ENCODE measurements at places on chromosomes 1 and 21.

DNA sequence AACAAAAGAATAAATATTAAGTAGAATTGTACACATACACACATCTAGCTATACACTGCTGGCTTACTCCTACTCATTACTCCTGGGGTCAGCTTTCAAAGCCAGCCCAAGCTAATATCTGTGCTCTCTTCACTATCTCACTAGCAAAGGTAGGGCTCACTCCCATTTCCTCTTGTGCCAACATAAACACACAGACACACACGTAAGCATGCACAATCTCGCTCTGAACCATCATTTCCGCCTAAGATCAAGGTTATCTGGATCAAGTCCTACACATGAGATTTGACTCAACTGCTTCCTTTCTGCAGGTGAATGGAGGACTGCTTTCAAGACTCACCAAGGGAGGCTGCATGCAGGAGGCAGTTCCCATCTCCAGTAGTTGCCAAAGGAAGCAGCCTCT is 28.8 kb upstream of the MTMR11 start:
- DNase-seq: no peak

DNA sequence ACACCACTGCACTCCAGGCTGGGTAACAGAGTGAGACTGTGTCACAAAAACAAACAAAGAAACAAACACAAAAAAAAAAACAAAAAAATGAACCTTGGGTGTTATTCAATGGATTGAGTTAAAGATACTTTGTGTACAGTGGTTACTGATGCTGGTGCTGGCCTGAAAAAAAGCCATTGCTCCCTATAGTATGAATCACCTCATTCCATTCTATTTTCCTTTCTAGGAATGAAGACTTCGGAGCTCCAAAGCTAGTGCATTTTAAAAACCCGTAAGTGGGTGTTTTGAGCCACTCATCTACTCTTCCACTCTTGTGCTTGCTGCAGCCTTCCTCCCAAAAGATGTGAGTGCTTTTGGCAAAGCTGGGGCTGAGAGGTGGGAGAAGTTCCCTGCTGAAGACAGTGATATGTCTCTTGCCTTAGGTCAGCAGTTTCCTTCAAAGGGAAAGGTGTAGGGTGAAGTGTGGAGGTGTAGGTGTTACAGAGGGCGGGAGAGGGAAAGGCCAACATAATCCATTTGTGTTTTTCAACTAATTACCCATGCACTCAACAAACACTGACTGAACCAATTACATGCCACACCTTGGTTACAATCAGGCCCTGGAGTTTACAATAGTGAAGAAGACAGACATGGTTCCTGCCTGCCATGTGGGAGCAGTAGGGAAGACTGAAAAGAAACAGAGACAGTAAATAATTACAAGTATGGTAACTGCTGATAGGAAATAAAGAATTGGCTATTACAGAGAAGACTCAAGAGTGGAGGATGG is 55.0 kb upstream of the SERBP1 start:
- no peak for DNase-seq

DNA sequence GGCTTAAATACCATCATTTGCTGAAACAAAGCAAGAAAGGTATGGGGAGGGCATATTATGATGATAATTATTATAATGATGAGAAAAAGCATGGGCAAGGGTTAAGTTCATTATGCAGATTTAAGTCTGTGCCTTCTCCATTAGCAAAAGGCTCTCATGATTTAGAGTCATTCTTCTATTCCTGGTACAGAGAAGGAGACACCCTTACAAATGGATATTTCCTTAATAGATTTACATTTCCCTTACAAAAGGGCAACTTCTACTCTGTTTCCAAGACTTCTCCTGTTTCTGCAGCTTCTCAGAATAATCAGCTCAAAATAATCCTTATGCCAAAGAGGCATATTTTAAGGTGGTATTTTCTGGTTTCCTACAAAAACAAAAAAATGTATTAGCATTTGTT is 121.1 kb upstream of the CAMK1G start:
- no peak for DNase-seq

- no peak for DNase-seq
These were observed 15.1 kb upstream of the KLF17 start for GRCh38 chr1:44103270-44104131.

DNA sequence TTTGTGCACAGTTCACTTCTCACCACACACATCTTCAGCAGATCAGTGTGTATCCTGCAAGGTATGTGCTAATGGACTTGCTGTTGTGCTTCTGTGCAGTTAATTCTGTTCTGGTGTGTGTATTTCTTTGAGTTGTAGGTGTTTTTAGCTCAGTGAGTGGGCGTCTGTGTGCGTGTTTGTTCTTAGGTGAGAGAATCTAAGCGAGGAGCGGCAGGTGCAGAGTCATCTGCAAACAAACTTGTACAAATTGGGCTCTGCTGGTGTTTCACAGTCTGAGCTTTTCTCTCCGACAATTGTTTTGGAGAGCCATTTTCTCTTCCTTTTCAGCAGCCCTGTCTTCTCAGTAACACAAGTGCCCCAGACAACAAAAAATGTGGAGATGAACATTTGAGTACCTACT is 43.6 kb downstream of the ACP6 start:
- no peak for DNase-seq

GRCh38 chr1:94895518-94895917 is 31.4 kb downstream of the CNN3 start:
- no peak for DNase-seq

DNA sequence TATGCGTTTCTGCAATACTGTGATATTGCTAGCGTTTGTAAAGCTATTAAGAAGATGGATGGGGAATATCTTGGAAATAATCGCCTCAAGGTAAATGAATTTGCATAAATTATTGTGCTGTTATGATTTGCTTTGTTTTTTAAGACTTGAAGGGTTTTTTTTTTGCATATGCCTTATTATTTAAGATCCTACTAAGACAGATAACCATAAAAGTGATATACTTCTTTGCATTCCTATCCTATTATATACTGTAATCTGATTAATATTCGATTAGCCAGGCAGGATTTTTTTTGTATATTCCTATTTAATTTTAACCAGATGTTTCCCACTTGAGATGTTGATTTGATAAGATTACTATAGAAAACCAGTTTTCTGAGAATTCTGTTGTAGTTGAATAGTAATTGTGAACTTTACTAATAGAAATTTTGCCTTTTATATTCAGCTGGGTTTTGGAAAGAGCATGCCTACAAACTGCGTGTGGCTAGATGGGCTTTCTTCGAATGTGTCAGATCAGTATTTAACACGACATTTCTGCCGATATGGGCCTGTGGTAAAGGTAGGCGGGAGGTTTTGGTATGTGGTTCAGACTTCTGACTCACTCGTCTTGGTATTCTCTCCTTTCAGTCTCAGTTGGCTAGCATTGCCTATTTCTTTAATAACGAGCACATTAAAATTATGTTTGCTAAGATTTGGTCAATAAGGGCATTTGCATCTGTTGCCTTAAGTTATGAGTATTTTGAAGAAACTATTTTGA is 56.8 kb downstream of the ZBTB17 start:
- peak; percentile 53 for DNase-seq

GRCh38 chr21:35716876-35717565 is 343.3 kb downstream of the SETD4 start:
- no peak for DNase-seq

- DNase-seq: no peak
These were observed 100.8 kb downstream of the DMRTB1 start for GRCh38 chr1:53559854-53560580.

DNA sequence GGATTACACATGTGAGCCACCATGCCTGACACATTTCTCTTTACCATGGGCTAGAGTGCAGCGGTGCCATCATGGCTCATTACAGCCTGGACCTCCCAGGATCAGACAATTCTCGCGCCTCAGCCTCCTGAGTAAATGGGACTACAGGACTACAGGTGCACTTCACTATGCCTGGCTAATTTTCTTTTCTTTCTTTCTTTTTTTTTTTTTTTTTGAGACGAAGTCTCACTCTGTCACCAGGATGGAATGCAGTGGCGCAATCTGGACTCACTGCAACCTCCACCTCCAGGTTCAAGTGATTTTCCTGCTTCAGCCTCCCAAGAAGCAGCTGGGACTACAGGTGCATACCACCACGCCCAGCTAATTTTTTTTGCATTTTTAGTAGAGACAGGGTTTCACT is 14.8 kb upstream of the KIF1B start:
- no peak for DNase-seq

DNA sequence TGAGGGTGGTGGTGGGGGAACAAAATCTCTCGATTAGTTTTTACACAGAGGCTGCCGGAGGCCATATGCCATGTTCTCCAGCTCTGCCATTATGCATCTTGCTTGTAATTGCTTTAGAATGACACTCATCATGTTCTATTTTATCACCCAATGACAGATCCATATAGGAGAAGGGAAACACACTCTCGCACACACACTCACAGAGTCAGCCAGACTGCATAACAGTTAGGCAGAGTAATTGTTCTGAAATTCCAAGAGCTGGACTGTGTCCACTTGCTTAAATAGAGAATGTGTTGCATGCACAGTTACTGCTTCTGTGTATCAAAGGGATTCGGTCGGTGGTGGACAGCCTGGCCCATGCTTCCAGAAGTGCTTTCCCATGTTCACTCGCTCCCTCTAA is 30.6 kb downstream of the KCND3 start:
- DNase-seq: no peak

- no peak for DNase-seq
These were observed 76.5 kb upstream of the NFIA start for GRCh38 chr1:61005614-61006580.

- DNase-seq: no peak
These were observed 7.0 kb downstream of the C1orf53 start for GRCh38 chr1:197909384-197909783.

DNA sequence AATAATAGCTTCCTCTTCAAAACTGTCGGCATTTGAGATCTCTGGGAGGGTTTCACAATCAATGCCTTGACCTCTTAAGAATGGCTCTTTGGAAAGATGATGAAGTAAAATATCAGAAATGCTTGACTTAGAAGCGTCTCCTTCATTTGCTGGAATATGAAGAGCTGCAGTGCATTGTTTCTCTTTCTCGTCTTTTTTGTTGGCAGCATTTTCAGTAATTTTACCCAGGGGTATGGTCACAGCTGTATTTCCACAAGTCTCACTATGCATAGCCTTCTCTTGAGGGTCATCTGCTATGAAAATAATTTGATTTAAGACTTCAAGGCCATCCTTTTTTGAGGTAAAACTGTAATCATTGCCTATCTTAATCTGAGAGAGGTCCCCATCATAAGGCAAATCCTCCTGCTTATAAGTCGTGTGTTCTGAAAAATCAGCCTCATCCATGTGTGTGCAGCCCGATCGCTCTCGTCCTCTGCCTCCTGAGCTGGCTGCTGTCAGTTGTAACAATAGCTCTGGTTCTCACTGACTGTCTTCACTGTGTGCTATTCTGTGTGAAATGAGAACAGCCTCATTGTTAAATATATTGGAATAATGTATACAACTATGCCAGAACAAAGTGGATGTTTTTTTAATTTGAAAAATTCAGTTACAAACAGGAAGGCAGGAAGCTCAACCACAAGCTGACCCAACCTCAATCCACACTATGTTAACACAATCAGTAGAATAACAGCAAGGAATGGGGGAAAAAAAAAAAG is 4.5 kb downstream of the AKNAD1 start:
- no peak for DNase-seq

- DNase-seq: no peak
These were observed 15.2 kb downstream of the DBT start for GRCh38 chr1:100234432-100234831.

DNA sequence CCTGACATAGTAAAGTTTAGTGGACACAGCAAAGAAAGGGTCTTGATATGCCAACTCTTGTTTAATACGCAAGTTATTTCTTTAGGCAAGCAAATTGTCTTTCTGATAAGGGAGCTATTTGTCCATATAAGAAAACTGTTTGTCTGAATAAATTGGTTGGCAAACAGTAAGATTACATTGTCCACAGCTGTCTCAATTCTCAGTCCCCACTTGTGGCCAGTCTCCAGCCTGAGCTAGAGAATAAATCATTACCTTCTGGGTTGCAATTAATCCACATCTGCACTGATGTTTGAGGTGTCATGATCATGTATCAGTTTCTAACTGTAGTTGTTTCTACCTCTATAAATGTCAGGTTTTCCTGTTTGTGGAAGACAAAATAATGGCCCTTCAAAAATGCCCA is 60.0 kb upstream of the TNR start:
- DNase-seq: no peak

DNA sequence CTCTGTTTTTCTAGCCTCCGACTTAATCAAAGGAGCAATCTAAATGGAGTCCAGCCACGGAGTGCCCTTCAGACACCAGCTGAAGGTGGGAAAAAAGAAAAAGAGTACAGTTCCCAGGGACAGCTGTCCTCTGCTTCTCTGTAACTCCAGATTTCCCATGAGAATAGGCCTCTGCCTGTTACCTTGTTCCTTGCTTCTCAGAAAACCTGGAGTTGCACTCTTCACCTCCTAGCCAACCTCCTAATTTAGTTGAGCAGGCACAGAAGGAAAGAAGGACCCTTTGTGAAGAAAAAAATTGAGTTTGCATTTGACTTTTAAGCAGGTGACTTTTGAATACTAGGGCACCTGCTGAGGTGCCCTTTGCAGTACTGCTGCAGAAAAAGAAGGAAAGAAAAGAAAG is 8.3 kb downstream of the BARHL2 start:
- no peak for DNase-seq

DNA sequence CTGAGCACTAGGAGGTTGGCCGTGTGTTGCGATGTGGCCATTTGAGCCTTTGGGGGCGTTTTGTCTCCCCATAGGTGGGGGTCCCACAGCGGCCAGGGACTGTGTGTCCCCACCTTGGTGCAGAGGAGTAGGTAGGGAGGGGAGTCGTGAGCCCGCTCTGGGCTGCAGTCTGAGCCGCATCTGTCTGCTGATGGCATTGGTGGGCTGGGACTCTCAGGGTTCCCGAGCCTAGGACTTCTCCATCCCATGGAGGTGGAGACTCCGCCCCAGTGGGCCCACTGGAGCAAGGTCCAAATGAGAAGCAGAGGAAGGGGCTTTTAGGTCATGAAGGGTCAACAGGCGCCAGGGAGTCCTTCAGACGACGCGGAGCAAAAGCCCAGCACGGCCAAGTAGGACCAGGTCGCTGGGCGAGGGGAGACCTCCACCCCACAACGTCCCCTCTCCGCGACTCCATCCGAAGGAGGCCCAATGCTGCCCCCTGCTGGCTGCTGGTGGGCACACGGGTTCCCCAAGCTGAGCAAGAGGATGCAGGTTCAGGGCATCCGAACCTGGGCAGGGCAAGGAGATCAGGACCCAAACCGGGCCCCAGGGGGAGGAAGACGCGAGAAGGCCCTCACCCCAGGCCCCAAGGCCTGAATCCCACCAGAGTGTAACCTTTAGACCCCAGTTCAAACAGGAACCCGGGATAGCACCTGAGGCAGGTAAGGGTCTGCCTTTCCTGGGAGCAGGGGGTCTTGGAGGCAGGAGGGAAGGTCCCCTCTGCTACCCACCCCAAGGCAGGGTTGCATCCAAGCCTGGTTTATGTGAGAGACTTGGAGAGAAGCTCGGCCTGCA is 14.9 kb downstream of the TTC34 start:
- peak; percentile 46 for DNase-seq

DNA sequence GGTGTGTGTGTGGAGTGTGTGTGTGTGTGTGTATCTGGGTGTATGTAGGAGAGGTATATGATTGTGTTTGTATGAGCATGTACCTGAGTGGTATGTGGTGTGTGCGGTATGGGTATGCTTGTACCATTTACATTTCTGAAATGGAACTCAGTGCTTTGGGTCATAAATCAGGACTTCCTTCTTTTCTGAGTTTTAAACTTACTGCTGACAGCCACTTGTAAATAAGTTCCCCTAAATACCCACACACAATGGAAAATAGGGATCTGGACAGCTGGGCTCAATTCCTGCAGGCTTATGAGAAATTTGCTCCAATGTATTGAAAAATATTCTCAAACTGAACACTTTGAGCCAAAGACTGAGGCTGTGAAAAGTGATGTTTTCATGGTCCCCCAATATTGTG is 293.6 kb downstream of the HLX start:
- no peak for DNase-seq

GRCh38 chr1:162903246-162903645 is 42.3 kb upstream of the CCDC190 start:
- no peak for DNase-seq

Measured in stimulated activated CD8-positive, alpha-beta memory T cell treated with anti-CD3 and anti-CD28 coated beads, Interleukin-15, amount 100 ng/mL, for 4 hours (primary cell).